ENCODE measurements at places on chromosomes 2 and 18. TPM values are rescaled to one million over a fixed set of nuclear protein-coding genes. Genes with fewer than 3 reads are reported as not detected.

GRCh38 chr2:80476535-80477117 lies 172.1 kb upstream of the LRRTM1 start:
- DNase-seq = no peak

- no peak for DNase-seq
These were observed 3.0 kb downstream of the PAX8 start for GRCh38 chr2:113275556-113276215.

GRCh38 chr2:8598295-8599165 lies 83.3 kb upstream of the ID2 start:
- no peak for DNase-seq

GRCh38 chr2:35428548-35428947 lies 927.0 kb upstream of the CRIM1 start:
- peak; percentile 48 for DNase-seq

DNA sequence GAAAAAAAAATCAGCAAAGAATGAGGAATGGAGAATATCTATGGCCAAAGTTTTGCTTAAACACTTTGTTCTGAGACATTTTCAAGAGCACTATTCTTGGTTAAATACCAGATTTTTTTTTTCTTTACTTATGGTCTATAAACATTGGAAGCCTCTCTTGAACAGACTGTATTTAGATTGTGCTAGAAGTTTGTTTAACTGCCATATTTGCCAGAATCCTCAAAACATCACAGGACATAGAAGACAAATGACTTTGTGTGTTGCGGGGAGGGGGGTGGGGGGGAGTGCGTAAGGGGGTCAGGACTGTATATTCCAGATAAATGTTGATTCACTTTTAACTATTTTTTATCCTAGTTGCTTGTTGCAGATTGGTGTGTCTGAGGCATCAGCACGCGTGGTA lies 262.0 kb downstream of the MEIS1 start:
- no peak for DNase-seq

- DNase-seq = no peak
These were observed 30.9 kb downstream of the XDH start for GRCh38 chr2:31383471-31384153.

- no peak for DNase-seq
These were observed 2.4 kb downstream of the EPAS1 start for GRCh38 chr2:46299365-46300263.

GRCh38 chr2:106537047-106537446 lies 49.9 kb downstream of the CD8B2 start:
- no peak for DNase-seq

- DNase-seq = no peak
These were observed 182.7 kb downstream of the MC4R start for GRCh38 chr18:60189856-60190255.

- DNase-seq = no peak
These were observed 106.5 kb downstream of the ZNF532 start for GRCh38 chr18:58970943-58971790.

GRCh38 chr2:95043300-95044093 lies 18.0 kb downstream of the MAL start:
- no peak for DNase-seq

DNA sequence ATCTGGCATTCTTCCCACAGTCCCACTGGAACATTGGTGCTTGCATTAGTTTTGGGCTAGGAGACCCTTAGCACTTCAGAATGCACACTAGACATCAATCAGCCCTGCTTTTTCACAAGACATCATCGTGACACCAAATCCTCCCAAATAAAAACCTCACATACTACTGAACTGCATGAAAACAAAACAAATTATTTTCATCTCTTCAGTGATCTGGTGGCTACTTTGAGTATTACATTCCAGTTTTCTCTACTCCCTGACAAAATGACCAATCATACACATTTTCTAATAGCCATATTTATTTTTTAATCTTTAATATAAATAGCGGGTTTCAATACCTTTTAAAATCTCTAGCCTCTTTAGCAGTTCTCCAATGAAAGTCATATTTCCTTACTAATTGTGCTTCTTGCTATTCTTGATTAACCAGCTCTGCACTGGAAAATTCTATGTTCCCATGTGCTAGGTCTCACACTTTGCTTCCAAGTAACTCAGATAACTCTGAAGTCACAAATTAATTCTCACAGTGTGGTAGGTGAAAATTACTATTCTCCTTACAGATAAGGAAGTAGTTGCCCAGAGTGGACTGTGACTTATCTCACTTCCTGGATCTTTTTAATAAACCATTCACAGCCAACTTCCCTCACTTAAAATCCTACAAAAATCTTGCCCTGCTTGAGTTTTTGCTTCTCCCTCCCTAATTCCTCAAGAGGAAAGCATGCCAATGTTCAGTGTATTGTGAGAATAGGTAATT lies 82.5 kb upstream of the EPB41L3 start:
- no peak for DNase-seq

- no peak for DNase-seq
These were observed 8.7 kb downstream of the TMEM169 start for GRCh38 chr2:216090369-216090786.

DNA sequence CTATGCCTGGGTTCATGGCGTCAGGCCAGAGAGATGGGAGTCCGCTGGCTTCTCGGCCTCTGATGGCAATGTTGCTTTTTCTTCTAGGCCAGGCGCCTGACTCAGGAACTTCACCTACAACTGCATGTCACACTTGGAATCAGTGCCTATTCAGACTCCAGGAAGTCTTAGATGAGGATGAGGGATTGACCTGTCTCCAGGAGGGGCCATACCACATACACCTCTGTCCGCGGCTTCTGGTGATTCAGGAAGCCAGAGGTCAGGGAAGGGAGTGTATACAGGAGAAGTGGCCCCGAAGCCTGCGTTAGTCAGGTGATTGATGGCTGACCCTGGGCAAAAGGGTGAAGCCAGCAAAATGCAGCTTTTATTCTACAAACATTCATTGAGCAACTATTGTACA lies 109.1 kb upstream of the RMDN2 start:
- no peak for DNase-seq

- no peak for DNase-seq
These were observed 49.8 kb upstream of the CABYR start for GRCh38 chr18:24089076-24089475.

Gene STPG4
- total RNA-seq = 0.26 TPM

Gene CAVIN2
- total RNA-seq = not detected

Gene MZT2A
- 114 TPM for total RNA-seq

Gene CDK5R2
- total RNA-seq = 1.7 TPM

Gene GBX2
- 21.3 TPM for total RNA-seq

All from neural crest cell (in vitro differentiated cells).